ENCODE measurements at places on chromosomes 5 and 9.
A peak's percentile ranks its signal among the peaks of the same experiment; 100 is the strongest.

- DNase-seq, result no peak
These were observed 485.9 kb downstream of the EFNA5 start for GRCh38 chr5:107184871-107185270.

- DNase-seq, result no peak
These were observed 42.7 kb downstream of the GADD45G start for GRCh38 chr9:89647366-89648128.

DNA sequence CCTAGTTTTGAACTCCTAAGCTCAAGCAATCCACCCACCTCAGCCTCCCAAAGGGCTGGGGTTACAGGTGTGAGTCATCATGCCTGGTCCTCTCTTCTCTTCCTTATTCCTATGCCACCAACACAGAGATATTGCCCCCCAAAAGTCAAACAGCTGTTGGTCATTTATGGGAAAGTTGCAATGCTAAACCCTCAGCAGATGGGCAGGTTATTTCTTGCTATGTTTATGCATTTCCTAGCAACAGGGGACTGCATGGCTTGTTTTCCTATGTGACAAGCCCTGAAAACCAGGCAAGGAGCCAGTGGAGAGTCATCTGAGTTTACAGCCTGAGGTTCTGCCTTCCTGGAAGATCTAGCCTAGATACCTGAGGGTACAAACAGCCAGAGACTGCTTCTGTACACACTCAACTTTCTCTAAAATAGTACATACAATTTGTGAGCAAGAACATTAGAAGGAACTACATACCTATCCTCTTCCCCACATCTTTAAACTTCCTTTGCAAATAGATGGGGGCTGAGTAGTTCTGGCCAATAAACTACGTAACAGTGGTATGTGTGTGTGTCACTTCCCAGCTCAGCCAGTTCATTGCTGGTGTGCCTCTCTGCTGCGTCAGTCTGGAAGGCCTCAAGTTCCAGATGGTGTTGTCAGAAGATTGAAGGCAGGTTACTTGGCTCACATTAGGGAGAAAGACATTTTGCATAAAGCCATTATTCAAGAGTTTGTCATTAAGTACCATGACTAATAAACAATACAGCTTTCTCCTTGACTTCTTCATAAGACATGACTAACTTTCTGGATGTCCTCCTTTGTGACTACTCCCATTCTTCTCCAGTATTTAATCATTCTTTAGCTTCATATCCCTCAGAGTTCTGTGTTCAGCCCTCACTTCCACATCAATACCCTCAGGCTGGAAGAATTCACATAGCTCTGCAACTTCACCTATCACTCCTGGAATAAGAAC lies 65.3 kb downstream of the CSNK1A1 start:
- no peak for DNase-seq

- DNase-seq, result peak; percentile 47
These were observed 11.7 kb upstream of the OR1J2 start for GRCh38 chr9:122498883-122499288.

- no peak for DNase-seq
These were observed 41.3 kb downstream of the PTPN3 start for GRCh38 chr9:109456811-109457210.

- no peak for DNase-seq
These were observed 5.5 kb downstream of the FANCC start for GRCh38 chr9:95311961-95312360.

DNA sequence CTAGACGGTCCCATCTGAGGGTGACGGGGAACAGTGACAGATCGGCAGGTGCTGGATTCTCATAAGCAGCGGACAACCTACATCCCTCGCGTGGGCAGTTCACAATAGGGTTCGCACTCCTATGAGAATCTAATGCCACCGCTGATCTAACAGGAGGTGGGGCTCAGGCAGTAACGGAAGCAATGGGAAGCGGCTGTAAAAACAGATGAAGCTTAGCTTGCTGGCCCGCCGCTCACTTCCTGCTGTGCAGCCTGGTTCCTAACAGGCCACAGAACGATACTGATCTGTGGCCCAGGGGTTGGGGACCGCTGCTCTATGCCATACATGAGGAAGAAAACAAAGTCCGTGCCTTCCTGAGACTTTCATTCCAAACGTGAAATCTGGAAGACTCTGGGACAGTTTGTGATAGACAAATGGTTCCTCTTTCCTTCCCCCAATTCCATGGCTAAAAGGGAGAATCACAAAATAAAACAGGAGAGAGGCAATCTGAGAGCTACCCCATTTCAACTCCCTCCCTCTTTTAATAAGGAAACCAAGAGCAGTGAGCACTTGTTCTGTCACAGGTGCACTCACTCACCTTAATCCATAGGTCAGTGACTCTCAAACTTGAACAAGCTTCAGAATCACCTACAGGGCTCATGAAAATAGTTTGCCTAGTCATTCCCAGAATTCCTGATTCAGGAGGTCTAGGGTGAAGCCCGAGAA lies 12.1 kb downstream of the PDCL start:
- no peak for DNase-seq

DNA sequence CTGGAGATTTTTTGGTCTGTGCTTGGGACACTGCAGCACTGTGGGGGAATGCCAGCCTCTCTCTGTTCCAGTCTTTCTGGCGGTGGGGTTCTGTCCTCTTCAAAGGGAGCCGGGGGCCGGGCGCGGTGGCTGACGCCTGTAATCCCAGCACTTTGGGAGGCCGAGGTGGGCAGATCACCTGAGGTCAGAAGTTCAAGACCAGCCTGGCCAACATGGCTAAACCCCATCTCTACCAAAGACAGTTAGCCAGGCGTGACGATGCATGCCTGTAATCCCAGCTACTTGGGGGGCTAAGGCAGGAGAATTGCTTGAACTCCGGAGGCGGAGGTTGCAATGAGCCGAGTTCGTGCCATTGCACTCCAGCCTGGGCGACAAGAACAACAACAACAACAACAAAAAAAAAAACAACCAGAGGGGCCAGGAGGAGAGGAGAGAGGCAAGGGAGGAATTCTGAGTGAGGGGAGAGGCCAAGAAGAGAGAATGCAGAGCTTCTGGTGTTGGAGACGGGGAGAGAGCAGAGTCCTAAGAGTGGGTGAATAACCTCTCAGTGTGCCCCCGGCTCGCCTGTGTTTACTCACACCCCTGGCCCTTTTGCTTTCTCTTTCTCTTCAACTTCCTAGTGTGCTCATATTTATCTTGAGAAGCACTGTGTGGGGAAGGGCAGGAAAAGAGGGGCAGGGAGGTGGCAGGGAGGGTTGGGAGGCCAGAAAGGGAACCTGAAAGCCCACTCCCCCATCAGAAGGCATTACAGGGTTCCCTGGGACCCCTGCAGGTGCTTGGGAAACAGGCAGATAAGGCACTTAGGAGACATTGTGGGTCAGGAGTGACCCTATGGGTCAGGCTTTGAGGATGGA lies 3.2 kb upstream of the SET start:
- DNase-seq, result peak; percentile 73

GRCh38 chr9:110208031-110208430 lies at the start of gene C9orf152:
Gene C9orf152, minus strand, starts transcription at chr9:110208159. Its CDS starts 580 bp downstream, at chr9:110207579.
- DNase-seq, result no peak

GRCh38 chr5:15680455-15680854 lies 180.5 kb downstream of the FBXL7 start:
- no peak for DNase-seq

- no peak for DNase-seq
These were observed 17.3 kb downstream of the CMBL start for GRCh38 chr5:10290438-10290837.

DNA sequence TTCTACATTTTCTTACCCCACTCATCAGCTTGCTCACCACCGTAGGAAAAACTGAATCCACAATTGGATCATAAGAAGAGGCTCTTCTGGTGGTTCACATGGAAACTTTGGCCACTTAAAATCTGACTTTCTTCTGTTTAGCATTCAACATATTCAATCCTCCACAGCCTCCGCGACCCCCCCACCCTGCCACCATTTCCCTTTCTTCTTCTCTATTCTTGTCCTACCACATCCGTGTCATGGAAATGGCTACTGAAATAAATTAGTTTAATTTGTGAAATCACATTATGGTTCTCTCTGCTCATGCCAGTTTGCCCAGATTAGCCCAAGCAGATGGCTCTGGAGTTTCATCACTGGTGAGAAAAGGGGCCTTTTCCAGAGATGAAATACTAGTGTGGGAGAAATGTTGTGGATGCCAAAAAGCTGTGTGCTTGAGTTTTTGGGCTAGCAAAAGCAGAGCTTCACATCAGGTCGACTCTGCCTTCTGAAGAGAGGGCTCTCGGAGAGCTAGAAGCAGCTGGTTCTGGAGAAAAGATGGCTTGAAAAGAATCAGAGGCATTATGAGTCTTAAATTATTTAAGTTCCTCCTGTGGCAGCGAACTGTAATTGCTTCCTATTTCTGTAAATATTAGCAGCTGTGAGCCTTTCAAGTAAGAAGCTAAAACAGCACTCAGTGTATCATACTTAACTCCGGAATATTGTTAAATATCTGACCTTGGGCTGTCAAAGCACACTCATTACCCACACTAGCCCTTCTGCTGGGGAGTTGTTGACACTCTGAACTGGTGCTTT lies 107.1 kb downstream of the MAT2B start:
- no peak for DNase-seq

DNA sequence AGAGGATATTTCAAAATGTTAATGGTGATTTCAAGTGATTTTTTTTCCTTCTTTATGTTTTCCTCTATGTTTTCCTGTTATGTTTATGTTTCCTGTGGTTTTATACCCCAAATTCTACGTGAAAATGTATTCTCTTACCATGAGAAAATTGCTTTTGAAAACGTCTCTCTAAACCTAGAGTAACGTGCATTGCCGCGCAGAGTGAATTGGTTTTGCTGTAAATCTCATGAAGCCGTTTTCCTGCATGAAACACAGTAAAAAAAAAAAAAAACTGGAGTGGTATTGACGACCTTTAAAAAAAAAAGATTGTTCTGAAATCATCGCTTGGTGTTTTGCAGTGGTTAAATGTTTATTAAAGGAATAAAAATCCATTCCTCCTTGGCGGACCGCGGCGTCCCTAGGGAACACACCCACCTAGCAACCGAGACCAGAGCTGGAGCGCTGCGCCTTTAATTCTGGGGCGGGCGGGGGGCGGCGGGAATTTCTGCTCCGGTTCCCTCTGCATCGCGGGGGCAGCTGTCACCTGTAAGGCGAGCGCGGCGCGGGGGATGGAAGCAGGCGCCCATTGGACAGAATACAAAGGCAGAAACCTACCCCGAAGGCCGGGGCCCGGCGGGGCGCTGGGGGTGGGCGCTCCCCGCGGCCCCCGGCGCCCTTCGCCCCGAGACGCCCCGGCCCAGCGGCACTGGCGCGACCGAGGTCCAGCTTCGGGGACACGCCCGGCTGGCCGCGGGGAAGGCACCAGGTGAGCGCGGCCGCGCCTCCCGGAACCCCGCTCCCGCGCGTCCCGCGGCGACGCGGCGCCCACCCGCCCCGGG lies at the start of gene SOWAHA:
TSS of gene SOWAHA (plus strand) at position 522 of the 818 bp plus-strand sequence. CDS start 320 bp downstream, outside the sequence.
- DNase-seq, result no peak

DNA sequence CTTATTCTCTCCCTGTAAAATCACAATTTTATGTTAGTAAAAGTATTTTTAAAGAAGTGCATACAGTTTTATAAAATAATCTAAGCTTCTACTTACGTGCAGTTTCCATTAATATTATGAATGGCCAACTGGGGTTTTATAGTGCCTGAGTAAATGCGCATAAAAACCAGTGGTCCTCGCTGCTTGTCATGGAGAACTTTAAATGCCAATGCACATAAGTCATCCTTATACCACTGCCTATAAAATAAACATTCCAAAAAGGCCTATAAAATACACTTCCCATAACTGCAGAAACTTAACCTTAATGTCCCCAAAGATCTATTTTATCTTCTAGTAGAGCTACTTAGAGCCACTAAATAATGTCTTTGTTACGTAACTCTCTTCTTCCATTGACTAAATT lies 28.5 kb downstream of the GFM2 start:
- no peak for DNase-seq
